ENCODE measurements at places on chromosomes 1 and 21.

- DNase-seq = no peak
These were observed 37.0 kb downstream of the F3 start for GRCh38 chr1:94504601-94505000.

DNA sequence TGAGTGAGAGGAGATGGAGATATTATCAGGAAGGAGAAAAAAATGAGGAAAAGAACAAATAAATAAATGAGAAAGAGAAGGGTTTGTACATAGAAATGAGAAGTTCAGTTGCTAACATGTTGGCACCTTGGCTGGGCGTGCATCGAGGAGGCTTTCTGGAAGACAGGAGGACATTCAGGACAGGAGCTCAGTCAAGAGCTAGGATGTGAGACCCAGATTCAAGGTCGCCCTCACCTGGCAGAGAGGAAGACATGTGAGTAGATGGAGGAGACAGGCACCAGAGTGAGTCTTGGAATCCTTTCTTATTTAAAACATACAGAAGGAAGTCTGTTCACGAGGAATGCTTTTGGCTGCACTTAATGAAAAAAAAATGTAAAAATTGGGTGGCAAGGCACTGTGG is 640.9 kb downstream of the NPHP4 start:
- no peak for DNase-seq

DNA sequence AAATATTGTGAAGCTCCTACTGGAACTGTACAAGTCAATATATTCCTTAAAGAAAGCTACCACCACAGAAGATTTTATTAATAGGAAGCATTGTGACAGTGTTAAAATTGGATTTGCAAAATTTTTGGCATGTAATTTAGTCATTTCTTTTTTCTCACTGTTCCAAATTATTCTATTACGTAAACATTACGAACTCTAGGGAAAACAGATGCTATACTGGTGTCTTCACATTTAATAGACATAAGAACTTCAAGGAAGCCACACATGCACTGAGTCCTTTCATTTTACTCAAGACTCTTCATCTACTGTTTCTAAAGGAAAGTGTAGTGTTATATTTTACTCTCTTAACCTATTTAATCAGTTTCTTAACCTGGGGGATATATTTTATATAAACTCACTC is 135.4 kb downstream of the HMCN1 start:
- no peak for DNase-seq

- no peak for DNase-seq
These were observed 62.7 kb upstream of the ATP1B1 start for GRCh38 chr1:169043823-169044222.

- DNase-seq = no peak
These were observed 8.3 kb upstream of the COL16A1 start for GRCh38 chr1:31712068-31712467.

DNA sequence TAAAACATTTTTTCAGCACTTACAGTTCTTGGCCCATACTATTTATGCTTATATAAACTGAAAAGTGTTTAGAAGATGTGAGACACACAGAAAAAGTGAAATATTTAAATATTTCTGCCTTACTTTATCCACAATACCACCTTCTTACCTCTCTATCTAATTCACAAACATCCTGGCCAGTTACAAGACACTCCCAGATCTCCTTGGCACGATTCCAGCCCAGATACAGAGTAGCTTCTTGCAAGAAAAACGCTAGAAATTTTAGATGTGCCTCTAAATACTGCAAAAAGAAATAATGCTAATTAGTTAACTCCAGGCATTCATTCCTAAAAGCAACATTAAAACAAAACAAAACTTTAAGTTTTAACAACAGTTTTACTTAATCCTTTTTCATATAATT is 68.4 kb downstream of the USP24 start:
- DNase-seq = no peak

DNA sequence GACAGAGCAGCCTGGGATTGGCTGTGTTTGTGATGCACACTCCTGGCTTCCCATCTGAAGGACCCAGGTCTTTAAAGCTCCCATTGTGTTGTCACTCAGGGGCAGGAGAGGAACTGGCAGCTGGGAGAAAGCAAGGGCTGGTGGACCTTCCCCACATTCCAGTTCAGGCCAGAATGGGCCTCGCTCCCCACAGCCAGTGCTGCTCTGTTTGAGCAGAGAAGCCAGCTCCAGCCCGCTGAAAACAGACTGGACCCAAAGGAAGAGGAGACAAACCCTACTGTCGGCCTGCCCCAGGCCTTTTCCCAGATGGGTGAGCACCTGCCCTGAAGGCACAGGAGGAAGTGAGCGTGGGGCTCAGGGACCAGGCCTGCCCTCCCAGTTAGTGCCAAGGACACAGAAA is 499.4 kb downstream of the NPHP4 start:
- no peak for DNase-seq

All from CD8-positive, alpha-beta T cell (primary cell).